ENCODE measurements at places on chromosomes 2 and 18.

- peak; percentile 72 for DNase-seq
Observed at GRCh38 chr2:215917953-215918620, 95.3 kb downstream of the MREG start.

- DNase-seq: no peak
Observed at GRCh38 chr18:38923126-38923525, 1357.5 kb upstream of the CELF4 start.

- DNase-seq: no peak
Observed at GRCh38 chr2:78887446-78887845, 138.1 kb upstream of the REG3G start.

GRCh38 chr2:24107-24506 is 22.2 kb downstream of the FAM110C start:
- no peak for DNase-seq

DNA sequence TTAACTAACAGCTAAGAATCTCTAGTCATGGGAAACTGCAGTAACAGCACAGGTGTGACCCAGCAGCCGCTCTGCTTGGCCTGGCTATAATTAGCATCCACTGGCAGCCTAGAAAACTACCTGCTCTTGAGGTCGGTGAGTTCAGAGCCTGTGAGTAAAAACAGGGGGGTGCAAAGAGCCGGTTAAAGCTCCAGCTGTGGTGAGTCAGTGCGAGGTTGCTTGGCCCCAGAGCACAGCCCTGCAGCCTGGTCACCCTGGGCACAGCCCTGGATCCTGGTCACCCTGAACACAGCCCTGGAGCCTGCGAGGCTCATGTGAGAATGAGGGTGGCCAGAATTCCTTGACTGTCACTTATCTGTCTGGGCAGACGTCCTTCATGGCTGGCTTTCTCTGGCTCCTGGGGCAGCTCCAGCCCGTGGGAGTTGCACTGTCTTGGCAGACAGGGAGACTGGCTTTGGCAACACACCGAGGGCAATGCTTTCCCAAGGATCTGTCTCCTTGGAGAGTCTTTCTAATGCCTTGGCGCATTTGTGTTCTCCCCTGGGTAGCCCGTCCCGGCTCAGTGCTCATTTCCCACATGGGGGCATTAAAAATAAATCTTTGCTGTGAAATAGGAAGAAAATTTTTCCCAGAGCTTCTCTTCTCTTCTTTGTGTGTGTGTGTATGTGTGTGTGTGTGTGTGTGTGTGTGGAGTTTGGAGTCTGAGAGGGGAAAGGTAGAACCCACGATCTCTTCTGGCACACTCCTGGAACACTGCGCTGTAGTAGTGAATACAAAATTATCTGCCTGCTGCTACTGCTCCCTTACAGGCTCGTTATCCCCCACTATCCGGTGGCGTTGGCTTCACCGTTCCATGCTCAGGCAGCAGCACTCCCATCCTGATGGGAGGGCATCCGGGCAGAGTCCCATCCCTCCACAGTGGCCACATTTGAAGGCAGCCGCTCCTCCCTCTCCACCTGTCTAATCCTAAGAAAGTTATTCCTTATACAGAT is 250.2 kb upstream of the MEX3C start:
- no peak for DNase-seq

- peak; percentile 52 for DNase-seq
Observed at GRCh38 chr2:65071499-65072180, 15.4 kb downstream of the CEP68 start.

DNA sequence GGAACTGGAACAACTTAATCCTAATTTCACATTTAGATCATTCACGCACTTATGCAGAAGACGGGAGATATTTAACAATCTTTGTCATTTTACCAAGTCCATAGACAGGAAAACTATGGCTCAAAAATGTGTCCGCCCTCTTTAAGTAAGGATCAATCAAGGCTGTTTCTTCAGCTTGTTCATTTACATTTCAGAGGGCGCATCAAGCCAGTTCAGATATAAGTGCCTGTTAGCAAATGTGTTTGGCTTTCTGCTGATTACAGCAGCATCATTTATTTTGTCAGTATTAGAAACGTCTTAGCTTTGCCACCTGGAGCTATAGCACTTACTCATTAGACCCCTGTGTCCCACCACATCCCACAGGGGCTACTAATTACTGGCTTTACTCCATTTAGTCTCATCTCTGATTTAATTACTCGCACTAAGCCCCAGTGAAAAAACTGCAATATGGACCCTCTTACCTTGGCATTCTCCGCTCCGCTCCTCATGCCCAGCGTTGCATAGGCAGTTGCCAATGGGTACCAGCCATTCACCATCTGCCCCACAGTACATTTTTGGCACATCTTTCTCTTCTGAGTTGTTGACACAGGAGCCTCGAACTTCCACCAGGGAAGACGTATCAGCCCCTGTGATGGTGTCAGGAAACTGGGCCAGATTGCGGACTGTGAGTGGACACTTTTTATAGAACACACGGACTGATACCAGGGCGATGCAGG is 8.7 kb downstream of the EPHA4 start:
- no peak for DNase-seq
